ENCODE measurements at places on chromosomes 11 and 22.

DNA sequence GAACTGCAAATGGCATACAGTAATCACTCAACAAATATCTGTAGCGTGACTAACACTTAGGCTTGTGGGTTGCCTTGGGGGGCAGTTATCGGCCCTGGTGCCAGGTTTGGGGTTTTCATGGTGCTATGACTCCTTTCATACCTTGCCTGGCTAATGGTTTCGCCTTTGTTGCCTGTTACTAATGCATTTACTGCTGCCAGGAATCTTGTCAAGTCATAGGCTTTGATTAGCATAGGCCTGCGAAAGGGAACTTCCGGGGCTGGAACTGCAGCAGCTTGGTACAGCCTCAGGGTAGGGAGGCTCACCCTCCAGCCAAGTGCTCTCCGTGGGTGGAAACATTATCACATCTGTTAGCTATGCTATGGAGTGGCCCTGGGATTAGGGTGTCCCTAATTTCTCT lies 13.2 kb downstream of the SLC25A18 start:
- no peak for DNase-seq

DNA sequence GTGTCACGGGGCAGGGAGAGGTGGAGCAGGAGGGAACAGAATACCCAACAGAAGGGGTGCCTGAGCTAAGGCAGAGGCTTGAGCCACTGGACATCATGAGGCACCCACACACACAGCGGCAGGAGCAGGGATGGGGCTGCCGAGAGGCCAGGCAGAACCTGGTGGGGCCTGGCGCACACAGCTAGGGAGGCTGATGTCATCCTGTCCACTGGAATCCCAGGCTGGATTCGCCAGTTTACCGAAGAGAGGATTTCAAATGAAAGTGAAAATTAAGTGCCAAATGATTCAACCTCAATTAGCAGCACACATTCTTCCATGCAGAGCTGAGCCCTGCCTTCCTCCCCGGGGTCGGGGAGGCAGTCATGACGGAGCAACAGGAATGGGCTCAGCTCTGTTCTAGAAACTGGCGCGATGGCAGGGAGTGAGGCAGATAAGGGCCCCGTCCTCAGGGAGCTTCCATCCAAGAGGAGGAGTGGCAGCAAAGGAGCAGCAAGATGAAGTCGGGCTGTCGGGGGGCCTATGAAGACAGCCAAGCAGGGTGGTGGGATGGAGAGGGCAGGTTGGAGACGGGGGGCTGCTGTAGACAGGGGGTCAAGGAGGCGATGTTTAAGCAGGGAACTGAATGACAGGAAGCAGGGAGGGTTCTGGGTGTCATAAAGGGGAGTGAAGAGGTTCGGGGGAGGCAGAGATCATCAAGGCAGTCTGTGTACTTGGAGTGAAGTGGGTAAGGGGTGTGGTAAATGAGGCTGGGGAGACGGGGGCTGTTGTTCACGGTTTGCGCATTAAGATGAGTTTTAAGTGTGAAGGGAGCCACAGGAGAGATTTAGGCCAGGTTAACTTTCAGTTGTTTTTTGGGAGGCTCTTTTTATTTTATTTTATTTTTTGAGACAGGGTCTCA lies 6.4 kb downstream of the RAC2 start:
- DNase-seq, result no peak

DNA sequence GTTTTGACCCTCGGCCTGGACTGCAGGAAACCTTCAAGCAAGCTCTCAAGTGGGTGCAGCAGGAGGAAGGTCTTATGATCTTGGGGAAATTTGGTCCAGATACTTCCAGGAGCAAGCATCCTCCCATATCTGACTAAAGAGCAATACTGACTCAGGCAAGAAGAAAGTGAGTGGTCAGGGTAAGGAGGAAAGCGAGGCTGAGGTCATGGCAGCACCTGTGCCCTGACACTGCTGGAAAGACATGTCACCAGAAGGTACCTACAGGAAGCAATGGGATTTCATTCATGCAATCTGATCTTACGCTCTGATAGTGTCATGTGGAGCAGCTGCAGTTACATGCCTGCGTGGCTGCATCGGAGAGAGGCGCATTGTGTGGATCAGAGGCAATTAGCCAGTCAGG lies 6.5 kb upstream of the TOP3B start:
- no peak for DNase-seq

- no peak for DNase-seq
Observed at GRCh38 chr11:47928426-47928825, 51.9 kb upstream of the PTPRJ start.

DNA sequence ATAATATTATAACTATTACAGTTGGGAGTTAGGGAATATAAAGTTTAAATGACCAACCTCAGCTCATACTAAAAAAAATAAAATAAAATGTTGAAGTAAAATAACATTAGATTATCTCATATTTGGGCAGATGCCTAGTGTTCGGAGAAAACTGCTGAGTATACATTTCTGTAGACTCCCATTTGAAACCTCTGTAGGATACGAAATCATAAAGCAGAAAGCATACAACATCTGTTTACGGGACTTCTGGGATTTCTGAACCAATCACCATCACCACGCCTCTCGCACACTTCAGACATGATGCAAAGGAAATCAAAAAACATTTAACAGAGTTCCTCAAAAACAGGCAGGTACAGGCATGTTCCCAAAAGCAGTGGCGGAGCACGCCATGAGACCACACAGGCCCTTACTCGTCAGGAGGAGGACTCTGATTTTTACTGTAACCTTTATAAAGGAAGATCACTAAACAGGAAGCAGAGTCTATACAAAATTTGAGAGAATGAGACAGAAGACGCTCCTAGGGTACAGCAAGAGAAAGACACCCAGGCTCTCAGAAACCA lies 8.6 kb downstream of the ZNF195 start:
- DNase-seq, result no peak

- no peak for DNase-seq
Observed at GRCh38 chr11:112226831-112227401, 688 bp downstream of the PTS start.

- DNase-seq, result no peak
Observed at GRCh38 chr11:20363149-20363499, 390 bp upstream of the HTATIP2 start.

DNA sequence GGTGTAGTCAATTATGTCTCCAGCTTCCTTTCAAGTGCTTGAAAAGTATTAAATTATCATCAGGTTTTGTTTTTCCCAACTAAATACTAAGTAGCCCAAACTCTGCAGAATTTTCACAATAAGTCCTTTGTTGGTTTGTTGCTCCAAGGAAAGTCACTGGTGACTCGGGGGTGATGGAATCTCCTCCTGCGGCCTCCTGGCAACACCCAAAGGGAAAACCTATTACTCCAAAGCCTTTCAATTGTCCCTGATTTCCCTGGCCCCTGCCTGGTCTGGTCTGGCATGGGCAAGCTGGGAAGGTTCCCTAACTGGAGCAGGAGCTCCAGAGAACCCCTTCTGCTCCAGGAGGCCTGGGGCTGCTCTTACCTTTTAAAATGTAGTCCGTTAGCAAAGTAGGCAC lies 47.9 kb downstream of the FEZ1 start:
- no peak for DNase-seq

GRCh38 chr11:94149431-94150017 lies 20.9 kb downstream of the PANX1 start:
- no peak for DNase-seq

GRCh38 chr11:76978818-76979217 lies 55.4 kb upstream of the B3GNT6 start:
- no peak for DNase-seq

DNA sequence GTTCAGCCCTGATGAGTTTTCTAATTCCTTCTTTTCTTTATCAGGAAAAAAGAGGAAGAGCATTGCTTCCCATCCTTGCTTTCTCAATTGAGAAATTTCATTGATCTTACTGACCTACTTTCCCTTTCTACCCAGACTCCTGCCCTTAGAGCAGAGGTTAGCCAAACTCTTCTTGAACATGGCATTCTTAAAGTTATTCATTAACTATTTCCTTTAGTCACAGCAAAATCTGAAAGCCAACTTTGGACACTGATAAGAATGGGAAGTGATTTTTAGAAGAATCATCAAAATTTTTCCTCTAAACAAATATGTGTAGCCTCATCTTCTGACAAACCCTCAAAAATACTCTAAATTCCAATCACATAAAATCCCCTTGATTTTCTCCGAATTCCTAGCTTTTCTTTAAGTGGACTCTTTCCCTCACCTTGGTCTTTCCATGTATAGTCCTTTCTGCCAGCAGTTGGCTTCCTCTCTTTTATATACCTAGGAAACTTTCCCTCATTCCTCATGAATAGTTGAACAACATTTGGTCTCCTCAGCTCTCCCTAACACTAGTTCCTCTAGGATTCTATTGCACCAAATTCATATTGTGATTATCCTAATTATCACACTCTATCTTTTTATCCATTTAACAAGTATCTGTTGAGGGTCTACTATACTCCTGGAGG lies 566.7 kb upstream of the CCDC90B start:
- DNase-seq, result no peak

- no peak for DNase-seq
Observed at GRCh38 chr22:29751669-29752068, 15.1 kb downstream of the ZMAT5 start.

DNA sequence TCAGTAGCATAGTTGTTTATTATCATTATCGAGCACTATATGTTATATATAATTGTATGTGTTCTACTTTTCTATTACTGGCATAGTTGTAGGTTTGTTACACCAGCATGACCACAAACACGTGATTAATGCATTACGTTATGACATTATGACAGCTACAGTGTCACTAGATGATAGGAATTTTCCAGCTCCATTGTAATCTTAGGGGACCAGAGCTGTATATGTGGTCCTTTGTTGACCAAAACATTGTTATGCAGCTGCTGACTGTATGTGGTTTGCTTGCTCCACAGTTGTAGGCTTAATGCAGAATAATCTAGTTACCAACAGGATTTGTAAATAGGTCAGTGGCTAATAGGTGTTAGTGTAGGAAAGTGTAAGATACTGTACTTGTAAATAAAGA lies 66.1 kb downstream of the HSD17B12 start:
- no peak for DNase-seq

DNA sequence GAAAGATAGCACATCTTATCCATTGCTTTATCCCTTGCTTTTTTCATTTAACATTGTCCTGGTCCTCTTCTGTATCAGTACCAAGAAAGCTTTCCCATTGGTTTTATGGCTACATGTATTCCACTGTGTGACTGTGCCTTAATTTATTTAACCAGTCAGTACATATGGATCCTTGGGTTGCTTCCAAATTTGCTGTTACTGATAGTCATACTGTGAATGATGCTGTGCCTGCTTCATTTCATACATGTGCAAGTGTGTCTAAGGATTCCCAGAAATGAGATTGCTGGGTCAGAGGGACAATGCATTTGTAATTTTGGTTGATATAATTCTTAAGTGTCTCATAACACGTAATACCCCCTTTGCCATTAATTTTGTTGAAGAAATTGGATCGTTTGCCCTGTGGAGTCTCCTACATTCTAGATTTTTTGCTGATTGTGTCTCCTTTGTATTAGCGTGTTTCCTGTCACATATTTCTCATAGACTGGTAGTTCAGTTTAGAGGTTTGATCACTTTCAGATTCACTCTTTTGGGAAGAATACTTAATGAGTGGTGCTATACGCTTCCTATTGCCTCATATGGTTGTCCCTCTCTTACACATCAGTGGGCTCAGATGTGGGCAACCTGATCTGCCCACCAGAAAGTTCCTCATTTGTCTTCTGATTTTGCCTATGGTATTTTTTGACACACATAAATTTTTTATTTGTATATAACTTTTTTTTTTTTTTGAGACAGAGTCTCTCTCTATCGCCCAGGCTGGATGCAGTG lies 35.3 kb downstream of the MYBPC3 start:
- DNase-seq, result no peak

GRCh38 chr11:59285716-59286260 lies 72.9 kb upstream of the OR5AN1 start:
- no peak for DNase-seq

DNA sequence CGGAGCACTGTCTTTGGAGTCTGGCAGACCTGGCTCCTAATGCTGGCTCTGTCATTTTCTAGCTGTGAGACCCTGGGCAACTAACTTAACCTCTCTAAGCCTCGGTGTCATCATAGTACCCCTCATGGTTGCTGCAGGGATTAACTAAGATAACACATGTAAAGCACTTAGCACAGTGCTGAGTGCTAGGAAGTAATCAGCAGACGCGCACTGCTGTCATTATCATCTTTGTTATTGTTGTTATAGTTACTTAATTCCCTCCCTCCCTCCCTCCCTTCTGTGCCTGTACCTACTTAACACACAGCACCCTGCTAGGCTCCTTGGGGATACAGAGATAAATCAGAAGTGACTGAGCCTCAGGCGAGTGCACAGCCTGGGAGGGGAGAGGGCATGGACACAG lies 104.7 kb upstream of the PITPNB start:
- no peak for DNase-seq

DNA sequence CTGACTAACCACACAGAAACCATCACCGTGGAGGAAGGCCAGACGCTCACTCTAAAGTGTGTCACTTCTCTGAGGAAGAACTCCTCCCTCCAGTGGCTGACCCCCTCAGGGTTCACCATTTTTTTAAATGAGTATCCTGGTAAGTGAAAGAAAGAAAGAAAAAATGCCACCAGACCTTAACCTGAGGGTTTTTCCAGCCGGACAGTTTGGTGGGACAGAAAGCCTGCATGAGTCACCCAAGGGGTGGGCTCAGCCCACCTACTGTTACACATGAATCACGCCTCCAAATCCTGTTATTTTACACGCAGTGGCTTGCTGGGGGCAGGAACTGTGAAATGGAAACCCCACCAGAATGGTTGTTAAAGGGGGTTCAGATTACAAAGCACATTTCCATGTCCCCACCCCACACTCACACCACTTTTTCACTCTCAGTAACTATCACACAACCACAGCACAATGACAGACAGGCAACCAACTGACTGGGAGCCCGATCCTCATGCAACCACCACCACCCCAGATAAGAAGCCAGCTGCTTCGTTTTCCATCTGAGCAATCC lies 11.9 kb downstream of the CRTAM start:
- DNase-seq, result no peak

- no peak for DNase-seq
Observed at GRCh38 chr11:24617856-24618255, 121.0 kb downstream of the LUZP2 start.

- no peak for DNase-seq
Observed at GRCh38 chr11:67375320-67376055, 2.1 kb upstream of the CLCF1 start.

DNA sequence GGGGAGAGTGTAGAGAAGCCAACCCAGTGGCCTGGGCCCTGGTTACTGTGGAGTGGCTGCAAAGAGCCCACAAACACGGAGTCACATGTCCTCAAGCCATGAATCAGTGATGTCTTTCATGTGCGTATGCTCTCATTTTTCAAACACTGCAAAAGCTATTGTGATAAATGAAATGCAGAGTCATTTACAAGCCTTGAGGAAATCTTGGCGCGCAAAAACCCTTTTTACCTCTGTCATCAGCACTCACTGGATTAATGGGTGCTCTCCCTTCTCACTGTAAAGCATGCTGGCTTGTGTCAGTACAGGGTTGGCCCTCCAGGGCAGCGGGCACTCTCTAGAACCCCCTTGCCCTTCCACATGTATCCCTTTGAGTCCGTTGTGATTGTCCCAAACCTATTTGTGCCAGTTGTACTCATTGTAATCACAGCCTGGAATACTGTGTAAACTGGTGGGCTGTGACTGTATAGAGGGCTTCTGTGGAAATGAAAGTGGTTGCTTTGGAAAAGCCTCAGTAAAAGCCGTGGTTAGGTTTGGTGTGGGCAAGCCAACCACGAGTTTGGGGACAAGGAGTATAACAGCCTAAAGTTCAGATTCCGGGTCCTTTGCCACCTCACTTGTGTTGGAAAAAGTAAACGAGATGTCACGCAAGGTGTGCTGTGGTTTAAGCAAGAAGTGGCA lies 10.4 kb downstream of the GNAZ start:
- DNase-seq, result no peak

Measured in COR-L47 (cell line).